Thoracic aorta endothelial cell (primary cell): ENCODE measurements at places on chromosomes 6 and 20. TPM values are rescaled to one million over a fixed set of nuclear protein-coding genes. Genes with fewer than 3 reads are reported as not detected.

Gene PAK5
- not detected in 2 replicates for total RNA-seq

Gene UNC5CL
- 0.14 TPM in 1 of 2 replicates, not detected in the other for total RNA-seq

Gene IL17A
- total RNA-seq = not detected in 2 replicates

Gene ACTL10
- total RNA-seq = 2.5 and 2.7 TPM in 2 replicates

Gene ADGRB3
- under 0.01 TPM in 1 of 2 replicates, not detected in the other for total RNA-seq

Gene NRN1
- 8.6 and 65.9 TPM in 2 replicates for total RNA-seq

Gene DZANK1
- 0.93 and 1.2 TPM in 2 replicates for total RNA-seq

Gene MLIP
- 2.7 and 24.1 TPM in 2 replicates for total RNA-seq

Gene GLP1R
- total RNA-seq = not detected in 2 replicates

Gene NFATC2
- total RNA-seq = 5.7 and 7.0 TPM in 2 replicates

Gene PAQR8
- 6.0 and 18.9 TPM in 2 replicates for total RNA-seq

Gene SNX14
- total RNA-seq = 135 and 141 TPM in 2 replicates

Gene SLC13A3
- 0.40 and 0.43 TPM in 2 replicates for total RNA-seq

Gene PNLDC1
- not detected in 2 replicates for total RNA-seq
